Activated CD8-positive, alpha-beta memory T cell treated with anti-CD3 and anti-CD28 coated beads, Interleukin-2, amount 10 ng/mL, durations not matched to agents 7 days and 5 days (primary cell): ENCODE measurements at places on chromosomes 7 and 10. TPM values are rescaled to one million over a fixed set of nuclear protein-coding genes. Genes with fewer than 3 reads are reported as not detected.

TSPAN33 gene
- 6.1 TPM for total RNA-seq

ADIRF gene
- not detected for total RNA-seq

GHRHR gene
- total RNA-seq = not detected

WNT8B gene
- not detected for total RNA-seq

PKD2L1 gene
- total RNA-seq = not detected

NSUN5 gene
- total RNA-seq = 53.6 TPM

HPSE2 gene
- not detected for total RNA-seq

ARHGAP22 gene
- total RNA-seq = not detected
